CD4-positive, alpha-beta memory T cell (primary cell): ENCODE measurements at places on chromosomes 7 and 10.
A peak's percentile ranks its signal among the peaks of the same experiment; 100 is the strongest.

DNA sequence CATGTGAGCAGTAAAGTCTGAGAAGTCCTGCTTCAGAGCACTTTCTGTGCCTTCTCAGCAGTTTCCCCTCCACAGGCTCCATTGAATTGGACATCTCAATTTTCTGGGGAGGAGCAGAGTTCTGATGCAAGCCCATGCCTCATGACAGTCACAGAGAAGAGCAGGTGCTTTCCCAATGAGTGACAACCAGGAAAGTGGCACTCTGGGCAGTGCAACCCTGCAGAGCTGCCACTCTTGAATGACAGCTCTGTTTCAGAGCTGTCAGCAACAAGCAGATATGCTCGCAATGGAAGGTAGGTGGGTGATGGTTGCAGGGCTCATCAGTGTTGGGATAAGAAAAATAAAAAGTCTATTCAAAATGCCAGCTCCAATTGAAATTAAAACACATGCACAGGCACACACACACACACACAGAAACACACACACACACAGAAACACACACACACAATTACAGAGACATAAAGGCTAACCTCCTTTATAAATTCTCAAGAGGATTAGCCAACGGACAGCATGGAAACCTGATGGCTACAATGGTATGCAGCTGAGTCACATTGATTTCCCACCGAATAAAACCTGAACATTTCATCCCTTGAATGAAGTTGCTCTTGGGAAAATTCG, 50.5 kb downstream of the C10orf67 start:
- no peak for DNase-seq

DNA sequence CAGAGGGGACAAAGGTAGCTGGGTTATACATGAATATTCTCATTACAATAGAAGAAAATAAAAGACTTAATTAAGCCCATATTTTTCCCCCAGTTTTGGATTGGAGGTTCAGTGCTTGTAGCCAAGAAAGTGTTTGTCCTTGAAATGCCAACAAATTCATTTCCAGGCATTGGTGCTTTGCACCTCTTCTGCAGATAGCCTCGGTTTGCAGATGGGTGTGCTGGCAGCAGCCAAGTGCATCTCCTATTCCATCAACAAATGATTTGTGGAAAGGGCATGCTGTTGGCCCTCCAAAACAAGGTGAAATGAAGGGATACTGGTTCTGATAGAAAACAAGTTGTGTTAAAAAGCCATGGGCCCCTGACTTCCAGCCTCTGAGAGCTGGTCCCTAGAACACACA, 187.3 kb downstream of the DPY19L1 start:
- no peak for DNase-seq

DNA sequence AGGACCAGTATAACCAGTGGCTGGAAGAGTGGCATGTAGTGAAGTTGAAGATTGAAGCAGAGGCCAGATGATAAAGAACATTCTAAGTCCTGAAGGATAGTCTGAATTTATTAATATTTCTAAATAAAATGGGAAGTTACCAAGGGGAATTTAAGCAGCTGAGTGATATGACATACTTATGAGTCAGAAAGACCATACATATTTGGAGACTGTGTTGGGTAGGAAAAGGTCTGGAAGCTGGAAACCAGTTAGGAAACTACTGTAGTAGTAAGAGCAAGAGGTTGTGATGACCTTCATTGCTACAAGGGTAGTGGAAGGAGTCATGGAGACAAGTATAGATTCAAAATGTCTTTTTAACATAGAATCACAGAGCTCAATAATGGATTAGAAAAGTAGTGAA, 752.3 kb downstream of the SUGCT start:
- DNase-seq, result no peak

- no peak for DNase-seq
Measured at GRCh38 chr7:29467193-29467926, 96.3 kb upstream of the PRR15 start.

DNA sequence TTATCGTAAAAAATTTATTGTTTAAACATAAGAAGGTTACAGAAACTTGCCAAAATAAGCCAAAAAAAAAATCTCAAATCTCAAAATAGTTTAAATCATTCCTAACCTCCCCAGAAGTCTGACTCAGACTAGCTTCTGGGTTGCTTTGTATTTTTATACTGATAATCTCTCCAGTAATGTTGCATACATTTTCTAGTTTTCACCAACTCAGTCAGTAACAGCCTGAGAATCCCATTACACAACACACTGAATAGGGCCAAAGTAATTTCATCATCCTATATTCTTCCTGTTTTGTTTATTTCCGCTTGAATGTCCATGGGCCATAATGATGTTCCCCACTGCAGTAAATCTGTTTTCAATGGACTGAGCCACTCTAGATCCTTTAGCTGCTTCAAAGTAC, 478.5 kb downstream of the GPAM start:
- DNase-seq, result no peak

- no peak for DNase-seq
Measured at GRCh38 chr7:137820156-137820555, 26.6 kb downstream of the DGKI start.

- no peak for DNase-seq
Measured at GRCh38 chr7:20021831-20022230, 195.4 kb downstream of the MACC1 start.

GRCh38 chr10:73836427-73836980, 25.1 kb upstream of the NDST2 start:
- DNase-seq, result no peak

DNA sequence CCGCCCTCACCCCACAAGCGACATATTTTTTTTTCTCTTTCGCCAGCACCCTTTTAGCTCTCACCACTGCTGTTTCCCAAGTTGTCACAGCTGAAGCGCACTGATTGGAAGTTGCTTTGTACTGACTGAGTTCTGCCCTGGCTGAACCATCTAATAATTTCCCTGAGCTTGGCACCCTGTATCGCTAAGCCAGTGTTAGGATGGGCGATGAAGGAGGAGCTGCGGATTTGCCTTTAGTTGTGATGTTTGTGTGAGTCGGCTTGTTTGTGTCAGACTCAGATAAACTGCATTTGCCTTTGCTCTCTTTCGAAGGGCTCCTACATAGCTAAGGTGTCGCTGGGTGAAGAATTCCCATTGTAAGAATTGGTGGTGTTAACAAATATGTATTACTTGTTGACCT, 1.3 kb upstream of the ATXN7L1 start:
- no peak for DNase-seq

GRCh38 chr10:30917789-30918188, 113.9 kb downstream of the ZNF438 start:
- no peak for DNase-seq

- peak; percentile 57 for DNase-seq
Measured at GRCh38 chr10:89163265-89163995, 43.7 kb downstream of the CH25H start.

GRCh38 chr10:120369856-120370276, 87.2 kb upstream of the PLPP4 start:
- no peak for DNase-seq

GRCh38 chr10:71984809-71985388, 20.7 kb downstream of the CHST3 start:
- DNase-seq, result no peak

- no peak for DNase-seq
Measured at GRCh38 chr10:117860823-117861222, 185.9 kb downstream of the RAB11FIP2 start.

GRCh38 chr10:14385596-14386593, 55.2 kb upstream of the FRMD4A start:
- no peak for DNase-seq
